Activated CD8-positive, alpha-beta memory T cell treated with anti-CD3 and anti-CD28 coated beads, Interleukin-2, amount 10 ng/mL, durations not matched to agents 7 days and 5 days (primary cell): ENCODE measurements at places on chromosomes 12 and 14. TPM values are rescaled to one million over a fixed set of nuclear protein-coding genes. Genes with fewer than 3 reads are reported as not detected.

Gene P2RX2
- not detected for total RNA-seq

Gene GRIN2B
- total RNA-seq: not detected

Gene RNFT2
- total RNA-seq: 8.9 TPM

Gene PZP
- total RNA-seq: not detected

Gene SLC25A21
- total RNA-seq: not detected

Gene TPH2
- total RNA-seq: not detected

Gene PDZRN4
- not detected for total RNA-seq

Gene ART4
- total RNA-seq: not detected

Gene SLC5A8
- not detected for total RNA-seq

Gene DPF3
- total RNA-seq: 12.2 TPM

Gene WIF1
- not detected for total RNA-seq

Gene IRAK3
- total RNA-seq: 0.20 TPM

Gene PRKD1
- not detected for total RNA-seq

Gene CPNE6
- total RNA-seq: not detected

Gene ADCY6
- 0.15 TPM for total RNA-seq

Gene RIC8B
- total RNA-seq: 15.0 TPM

Gene PRB2
- total RNA-seq: not detected

Gene SGPP1
- 16.5 TPM for total RNA-seq

Gene KCNMB4
- 0.32 TPM for total RNA-seq

Gene RPS6KL1
- total RNA-seq: 2.5 TPM

Gene OTUB2
- total RNA-seq: 4.2 TPM

Gene SVOP
- not detected for total RNA-seq

Gene DCAF5
- 39.9 TPM for total RNA-seq

Gene KERA
- not detected for total RNA-seq

Gene SBNO1
- total RNA-seq: 35.7 TPM

Gene KRT82
- total RNA-seq: not detected

Gene IFNG-AS1
- total RNA-seq: not detected

Gene LYZ
- total RNA-seq: not detected

Gene CELA1
- total RNA-seq: not detected

Gene GPR132
- total RNA-seq: 49.4 TPM

Gene TSPAN8
- not detected for total RNA-seq

Gene CMA1
- total RNA-seq: not detected

Gene PPTC7
- 23.2 TPM for total RNA-seq

Gene PCED1B
- total RNA-seq: 63.2 TPM

Gene RIPK3
- 22.9 TPM for total RNA-seq

Gene WNT5B
- total RNA-seq: 0.70 TPM

Gene MSRB3
- total RNA-seq: not detected

Gene CD163L1
- total RNA-seq: not detected

Gene DNAI7
- 0.18 TPM for total RNA-seq

Gene SERPINA6
- not detected for total RNA-seq

Gene KRT2
- total RNA-seq: not detected

Gene RASSF8
- total RNA-seq: 1.5 TPM

Gene GPR68
- 44.5 TPM for total RNA-seq

Gene POTEM
- total RNA-seq: not detected

Gene DIO2
- total RNA-seq: not detected

Gene LETMD1
- total RNA-seq: 76.7 TPM

Gene GLI1
- 0.52 TPM for total RNA-seq

Gene SLC8A3
- not detected for total RNA-seq

Gene VWF
- total RNA-seq: not detected

Gene NKX2-1
- not detected for total RNA-seq

Gene ACSM4
- not detected for total RNA-seq
